ENCODE measurements at places on chromosomes 4 and X.
A peak's percentile ranks its signal among the peaks of the same experiment; 100 is the strongest.

DNA sequence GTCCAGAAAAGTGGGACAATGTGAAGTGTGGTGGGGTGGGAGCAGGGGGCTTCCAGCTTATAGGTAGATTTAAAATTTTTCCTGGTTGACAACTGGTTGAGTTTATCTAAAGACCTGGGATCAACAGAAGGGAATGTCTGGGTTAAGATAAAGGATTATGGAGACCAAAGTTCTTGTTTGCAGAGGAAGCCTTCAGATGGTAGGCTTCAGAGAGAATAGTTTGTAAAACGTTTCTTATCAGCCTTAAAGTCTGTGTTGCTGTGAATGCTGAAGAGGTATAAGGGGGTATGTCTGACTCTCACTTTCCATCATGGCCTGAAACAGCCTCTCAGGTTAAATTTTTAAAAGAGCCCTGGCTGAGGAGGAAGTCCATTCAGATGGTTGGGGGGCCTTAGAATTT is 20.5 kb downstream of the MGST2 start:
- no peak for DNase-seq

DNA sequence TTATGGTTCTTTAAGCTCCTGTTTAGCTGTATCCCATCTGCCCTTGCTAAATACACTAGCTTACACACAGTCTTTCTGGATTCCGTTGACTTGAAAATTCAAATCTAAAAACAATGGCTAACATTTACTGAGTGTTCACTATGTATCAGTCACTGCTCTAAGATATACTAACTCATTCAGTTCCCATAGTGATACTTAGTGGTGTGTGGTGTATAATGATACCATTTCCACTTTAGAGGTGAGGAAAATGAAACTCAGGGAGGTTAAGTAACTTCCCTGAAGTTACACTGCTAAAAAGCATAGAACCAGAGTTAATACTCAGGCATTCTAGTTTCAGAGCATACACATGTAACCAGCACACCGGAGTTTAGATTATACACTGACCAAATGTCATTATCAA is 762.0 kb downstream of the GRID2 start:
- DNase-seq = no peak

GRCh38 chr4:153489856-153490558 is 23.8 kb downstream of the TMEM131L start:
- DNase-seq = no peak

GRCh38 chr4:2179717-2180116 is 62.2 kb downstream of the HAUS3 start:
- DNase-seq = no peak

DNA sequence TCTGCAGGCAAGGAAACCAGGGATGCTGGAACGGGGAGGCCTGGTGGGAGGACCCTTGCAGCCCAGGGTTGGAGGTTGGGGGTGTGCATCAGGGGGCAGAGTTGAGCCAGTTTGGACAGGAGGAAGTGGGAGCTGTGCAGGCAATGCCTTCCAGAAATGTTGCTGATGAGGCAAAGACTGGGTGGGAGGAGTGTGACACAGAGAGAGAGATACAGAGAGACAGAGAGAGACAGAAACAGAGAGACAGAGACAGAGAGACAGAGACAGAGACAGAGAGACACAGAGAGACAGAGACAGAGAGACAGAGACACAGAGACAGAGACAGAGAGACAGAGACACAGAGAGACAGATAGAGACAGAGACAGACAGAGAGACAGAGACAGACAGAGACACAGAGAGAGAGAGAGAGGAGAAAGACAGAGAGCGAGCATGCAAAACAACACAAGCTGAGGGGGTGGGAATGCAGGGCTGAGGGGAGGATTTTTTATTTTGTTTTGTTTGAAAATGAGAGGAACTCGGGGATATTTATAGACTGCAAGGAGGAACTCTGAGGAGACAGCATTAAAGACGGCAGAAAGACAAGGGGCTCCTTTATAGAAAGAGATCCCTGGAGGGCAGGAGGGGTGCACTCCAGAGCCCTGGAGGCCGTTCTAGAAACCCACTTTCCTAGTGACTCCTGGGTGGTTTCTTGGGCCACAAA is 1.9 kb upstream of the HAUS3 start:
- DNase-seq = no peak

GRCh38 chr4:142656178-142656577 is 189.9 kb downstream of the INPP4B start:
- peak; percentile 16 for DNase-seq

GRCh38 chr4:42906341-42906740 is 13.8 kb downstream of the GRXCR1 start:
- DNase-seq = no peak

GRCh38 chrX:47217121-47217851 is 1.2 kb upstream of the CDK16 start:
- DNase-seq = peak; percentile 33

DNA sequence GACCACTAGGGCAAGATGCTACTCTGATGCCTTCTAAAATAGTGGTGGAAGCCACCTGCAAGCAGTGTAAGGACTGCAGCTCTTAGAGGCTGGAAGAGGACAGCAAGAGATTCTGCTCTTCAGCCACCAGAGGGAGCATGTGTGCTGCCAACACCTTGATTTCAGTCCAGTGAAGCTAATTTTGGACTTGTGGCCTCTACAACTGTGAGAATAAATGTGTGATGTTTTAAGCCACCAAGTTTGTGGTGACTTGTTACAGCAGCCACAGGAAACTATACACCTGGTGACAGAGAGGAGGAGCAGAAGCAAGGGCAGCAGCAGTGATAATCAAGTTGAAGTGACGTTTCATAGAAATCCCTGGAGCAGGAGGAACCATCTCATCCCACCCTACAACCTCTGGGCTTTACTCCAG is 55.9 kb downstream of the FGFBP1 start:
- peak; percentile 61 for DNase-seq

GRCh38 chrX:73877687-73878086 is 314.7 kb downstream of the CHIC1 start:
- DNase-seq = no peak
